Urinary bladder (tissue), 4 donors: ENCODE measurements at places on chromosomes 16 and 17.

DNA sequence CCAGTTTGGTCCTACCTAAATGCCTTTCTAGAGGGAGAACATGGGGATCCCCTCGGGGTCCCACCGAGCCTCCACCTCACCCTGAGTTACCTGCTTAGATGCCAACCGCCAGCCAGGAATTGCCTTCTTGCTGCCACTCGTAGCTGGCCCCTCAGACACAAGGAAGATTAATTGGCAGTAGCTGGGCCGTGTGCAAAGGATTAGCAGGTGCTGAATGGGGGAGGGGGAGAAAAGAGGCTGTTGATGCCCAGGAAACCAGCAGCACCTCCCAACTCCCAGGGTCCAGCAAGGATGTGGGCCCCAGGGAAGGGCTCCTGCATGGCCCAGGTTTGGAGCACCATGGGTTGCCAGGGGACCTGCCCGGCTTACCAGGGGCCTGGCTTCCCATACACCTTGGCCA, at the start of gene CNGB1:
Gene CNGB1 (minus strand): TSS at position 159 of the 400 bp plus-strand sequence. CDS start 3,842 bp downstream, outside the sequence.
- DNase-seq, result no peak

DNA sequence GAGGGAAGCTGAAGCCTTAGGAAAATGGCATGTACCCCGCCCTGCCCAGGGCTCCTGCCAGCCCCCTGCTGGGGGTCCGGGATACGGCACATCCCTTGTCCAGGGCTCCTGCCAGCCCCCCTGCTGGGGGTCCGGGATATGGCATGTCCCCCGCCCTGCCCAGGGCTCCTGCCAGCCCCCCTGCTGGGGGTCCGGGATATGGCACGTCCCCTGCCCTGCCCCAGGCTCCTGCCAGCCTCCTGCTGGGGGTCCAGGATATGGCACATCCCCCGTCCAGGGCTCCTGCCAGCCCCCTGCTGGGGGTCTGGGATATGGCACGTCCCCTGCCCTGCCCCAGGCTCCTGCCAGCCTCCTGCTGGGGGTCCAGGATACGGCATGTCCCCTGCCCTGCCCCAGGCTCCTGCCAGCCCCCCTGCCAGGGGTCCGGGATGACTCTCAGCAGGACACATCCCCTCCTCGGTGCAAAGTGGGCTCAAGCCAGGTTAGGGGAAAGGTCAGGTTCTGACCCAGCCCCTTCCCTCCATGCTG, 43.2 kb downstream of the RPH3AL start:
- no peak for DNase-seq

GRCh38 chr17:73211745-73212144, 18.9 kb downstream of the COG1 start:
- no peak for DNase-seq

DNA sequence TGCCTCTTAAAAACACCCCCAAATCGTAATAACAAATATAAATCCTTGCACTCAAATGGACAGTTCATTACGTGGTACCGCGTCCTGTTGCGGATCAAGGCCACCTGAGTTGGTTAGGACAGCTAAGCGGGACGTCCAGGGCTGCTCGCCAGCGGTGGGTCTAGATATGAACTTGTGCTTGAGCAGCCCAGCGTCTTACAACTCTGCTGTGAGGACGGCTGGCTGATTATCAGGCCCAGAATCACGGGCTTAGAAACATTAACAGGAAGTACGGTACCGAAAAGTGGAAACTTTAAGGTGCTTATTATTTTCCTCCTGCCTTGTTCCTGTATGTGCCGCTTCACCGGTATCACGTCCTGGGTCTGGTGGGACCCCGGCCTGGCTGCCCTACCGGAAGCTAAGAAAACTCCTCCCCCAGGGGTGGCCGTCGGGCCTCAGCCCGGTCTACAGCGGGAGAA, 832 bp upstream of the SRRM2 start:
- no peak for DNase-seq
